ENCODE measurements at places on chromosomes 11 and 22. TPM values are rescaled to one million over a fixed set of nuclear protein-coding genes. Genes with fewer than 3 reads are reported as not detected.

LINC01488 gene
- not detected for total RNA-seq

CCDC116 gene
- total RNA-seq = 0.29 TPM

DNA sequence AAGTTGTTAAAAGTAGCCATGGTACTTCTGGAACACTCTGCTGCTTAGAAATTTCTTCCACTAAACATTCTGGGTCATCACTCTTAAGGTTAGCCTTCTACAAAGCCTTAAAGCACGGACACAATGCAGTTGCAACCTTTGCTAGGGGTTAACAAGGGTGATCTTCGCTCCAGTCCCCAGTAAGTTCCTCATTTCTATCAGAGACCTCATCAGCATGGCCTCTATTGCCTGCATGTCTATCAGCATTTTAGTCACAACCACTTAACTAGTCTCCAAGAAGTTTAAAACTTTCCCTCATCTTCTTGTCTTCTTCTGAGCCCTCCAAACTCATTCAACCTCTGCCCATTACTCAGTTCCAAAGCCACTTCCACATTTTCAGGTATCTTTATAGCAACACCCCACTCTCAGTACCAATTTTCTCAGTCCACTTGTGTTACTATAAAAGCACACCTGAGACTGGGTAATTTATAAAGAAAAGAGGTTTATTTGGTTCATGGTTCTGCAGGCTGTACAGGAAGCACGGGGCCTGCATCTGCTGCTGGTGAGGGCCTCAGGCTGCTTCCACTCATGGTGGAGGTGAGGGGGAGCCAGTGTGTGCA lies 48.7 kb upstream of the TH start:
- ATAC-seq = no peak

DNA sequence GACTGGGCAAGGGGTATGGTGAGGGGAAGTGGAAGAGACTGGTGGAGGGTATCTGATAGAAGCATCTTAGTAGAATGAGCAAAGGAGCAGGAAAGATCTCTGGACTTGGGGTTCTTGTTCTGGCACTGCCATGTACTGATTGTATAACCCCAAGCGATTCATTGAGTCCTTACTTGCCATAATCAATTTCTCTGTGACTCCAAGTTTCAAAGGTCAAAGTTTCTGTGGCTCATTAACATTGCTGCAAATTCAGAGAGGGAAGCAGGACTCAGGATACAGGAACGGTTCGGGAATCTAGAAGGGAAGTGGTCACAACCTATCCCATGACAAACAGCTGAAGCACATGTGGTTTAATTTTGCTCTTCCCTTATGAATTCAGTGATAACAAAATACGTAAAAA lies 309 bp downstream of the OR51I2 start:
- no peak for ATAC-seq

GRCh38 chr11:70341881-70342429 lies 56.4 kb upstream of the CTTN start:
- ATAC-seq = no peak

DNA sequence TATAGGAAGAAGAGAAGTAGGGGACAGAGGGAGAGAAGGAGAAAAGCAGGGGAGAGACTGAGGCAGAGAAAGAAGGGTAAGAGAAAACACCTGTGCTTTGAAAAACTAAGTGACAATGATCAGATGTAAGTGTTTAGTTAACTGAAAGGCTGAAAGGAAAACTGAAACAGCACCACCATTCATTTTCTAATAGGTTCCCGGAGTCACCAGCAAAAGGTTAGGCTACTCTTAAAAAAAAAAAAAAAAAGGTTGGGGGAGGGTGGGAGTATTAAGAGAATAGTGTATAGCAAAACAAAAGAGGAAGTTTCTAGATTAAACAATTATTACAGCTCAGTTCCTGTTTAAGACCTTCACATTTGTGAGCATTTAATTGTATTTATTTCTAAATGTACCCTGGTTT lies 113.8 kb downstream of the CADM1 start:
- ATAC-seq = no peak

DNA sequence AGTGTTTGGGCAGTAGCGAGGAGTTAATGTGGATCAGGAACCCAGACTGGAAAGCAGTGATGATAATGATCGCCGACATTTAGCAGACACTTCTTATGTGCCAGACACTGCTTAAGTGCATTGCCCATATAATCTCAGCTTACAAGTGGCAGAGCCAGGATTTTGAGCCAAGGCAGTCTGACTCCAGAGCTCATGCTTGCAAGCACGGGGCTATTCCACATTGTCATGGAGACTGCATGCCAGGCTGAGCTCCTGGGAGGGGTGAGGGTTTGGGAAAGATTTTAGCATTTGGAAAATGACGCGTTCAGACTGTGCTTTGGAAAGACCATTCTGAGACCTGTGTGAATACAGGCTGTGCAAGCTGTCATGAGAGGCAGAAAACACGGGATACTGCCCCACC lies 302.7 kb downstream of the DDX10 start:
- ATAC-seq = no peak

GRCh38 chr11:122393209-122393860 lies 262.2 kb upstream of the UBASH3B start:
- ATAC-seq = no peak

- ATAC-seq = no peak
Observed at GRCh38 chr11:128457874-128458273, 129.5 kb downstream of the ETS1 start.

- ATAC-seq = no peak
Observed at GRCh38 chr22:41382610-41383009, 868 bp downstream of the TEF start.

- peak; percentile 1 for ATAC-seq
Observed at GRCh38 chr11:10856689-10857458, 979 bp downstream of the ZBED5 start.

OR5AK2 gene
- not detected for total RNA-seq

- no peak for ATAC-seq
Observed at GRCh38 chr11:46900091-46900746, 18.1 kb downstream of the LRP4 start.

VEGFB gene
- total RNA-seq = 74.1 TPM

APOL5 gene
- not detected for total RNA-seq

DNA sequence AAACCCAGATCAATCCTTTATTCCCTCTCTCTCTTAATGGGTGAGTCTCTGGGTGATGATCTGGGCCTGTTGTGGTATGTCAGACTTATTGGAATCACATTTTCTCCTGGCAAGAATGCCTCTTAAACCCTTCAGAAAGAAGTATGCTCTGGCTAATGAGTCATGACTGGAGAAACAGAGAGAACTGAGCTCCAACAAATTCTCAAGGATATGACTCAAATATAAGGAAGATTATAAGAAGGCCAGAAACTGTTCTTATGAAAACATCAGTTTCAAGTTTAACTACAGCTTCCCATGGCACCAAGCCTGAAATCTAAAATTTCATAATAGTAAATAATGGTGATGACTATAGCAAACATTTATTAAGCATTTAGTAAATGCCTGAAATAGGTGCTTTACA lies 83.9 kb downstream of the OR5AK2 start:
- ATAC-seq = no peak

- ATAC-seq = peak; percentile 60
Observed at GRCh38 chr11:9347100-9347499, 32.7 kb upstream of the TMEM41B start.

GRCh38 chr11:124519850-124520549 lies 23.5 kb downstream of the OR8B12 start:
- no peak for ATAC-seq

DNA sequence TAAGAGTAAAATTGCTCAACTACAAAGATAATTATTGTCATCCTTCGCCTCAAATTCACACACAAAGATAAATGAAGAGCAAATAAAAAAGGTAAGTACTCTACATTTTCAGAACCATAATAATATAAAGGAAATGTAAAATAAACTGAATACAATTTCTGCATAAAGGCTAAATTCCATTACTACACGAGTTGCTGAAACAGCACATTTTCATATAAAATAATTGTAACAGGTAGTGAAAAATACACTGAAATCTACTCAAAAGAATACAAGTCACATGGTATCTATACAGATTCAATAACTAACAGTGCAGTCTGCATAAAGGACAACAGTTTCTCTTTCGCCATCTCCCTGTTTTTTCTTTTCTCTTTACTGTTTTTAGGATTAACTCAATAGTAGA lies 54.8 kb upstream of the GAB2 start:
- ATAC-seq = no peak

MGAT3 gene
- 1.6 TPM for total RNA-seq

DNA sequence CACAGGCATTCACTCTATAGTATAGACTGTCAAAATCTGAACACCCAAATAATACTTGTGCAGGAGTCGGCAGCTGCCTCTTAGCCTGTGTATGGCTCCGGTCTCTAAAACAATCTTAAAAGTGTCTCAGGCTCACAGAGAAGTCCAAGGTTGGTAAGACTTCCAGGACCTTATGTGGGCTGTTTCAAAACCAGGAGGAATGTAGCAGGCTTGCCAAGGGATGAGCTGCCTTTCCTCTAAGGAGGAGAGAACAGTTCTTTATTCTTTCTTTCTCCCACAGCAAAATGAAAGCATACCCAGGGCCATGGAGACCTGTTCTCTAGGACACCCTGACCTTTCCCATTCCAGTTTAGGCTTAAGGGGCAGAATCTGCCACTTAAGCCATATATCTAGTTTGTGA lies 176.5 kb downstream of the TRPC6 start:
- ATAC-seq = no peak

WNT11 gene
- total RNA-seq = not detected

- ATAC-seq = no peak
Observed at GRCh38 chr11:1827095-1827813, 7.5 kb upstream of the SYT8 start.

GRCh38 chr22:50198624-50199017 lies 2.2 kb upstream of the SELENOO start:
- ATAC-seq = no peak

DNA sequence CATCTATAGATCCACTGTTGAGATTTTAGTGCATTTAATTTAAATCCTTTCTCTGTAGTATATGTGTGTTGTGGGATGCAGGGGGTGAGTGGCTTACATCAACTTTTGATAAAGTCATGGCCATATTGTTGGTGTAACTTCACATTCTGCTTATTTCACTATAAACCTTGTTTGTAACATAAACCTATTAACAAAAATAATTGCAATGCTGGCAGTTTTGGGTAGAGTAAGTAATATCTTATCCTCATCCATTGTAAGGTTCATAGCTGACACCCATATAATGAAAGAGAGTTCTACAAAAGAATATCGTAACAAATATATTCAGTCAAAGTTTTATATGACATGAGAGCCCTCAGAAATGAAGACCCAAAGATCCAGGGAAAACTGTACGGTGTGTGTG lies 601.7 kb upstream of the ANO3 start:
- ATAC-seq = no peak

- no peak for ATAC-seq
Observed at GRCh38 chr22:47304191-47304831, 541.9 kb downstream of the TBC1D22A start.

DNA sequence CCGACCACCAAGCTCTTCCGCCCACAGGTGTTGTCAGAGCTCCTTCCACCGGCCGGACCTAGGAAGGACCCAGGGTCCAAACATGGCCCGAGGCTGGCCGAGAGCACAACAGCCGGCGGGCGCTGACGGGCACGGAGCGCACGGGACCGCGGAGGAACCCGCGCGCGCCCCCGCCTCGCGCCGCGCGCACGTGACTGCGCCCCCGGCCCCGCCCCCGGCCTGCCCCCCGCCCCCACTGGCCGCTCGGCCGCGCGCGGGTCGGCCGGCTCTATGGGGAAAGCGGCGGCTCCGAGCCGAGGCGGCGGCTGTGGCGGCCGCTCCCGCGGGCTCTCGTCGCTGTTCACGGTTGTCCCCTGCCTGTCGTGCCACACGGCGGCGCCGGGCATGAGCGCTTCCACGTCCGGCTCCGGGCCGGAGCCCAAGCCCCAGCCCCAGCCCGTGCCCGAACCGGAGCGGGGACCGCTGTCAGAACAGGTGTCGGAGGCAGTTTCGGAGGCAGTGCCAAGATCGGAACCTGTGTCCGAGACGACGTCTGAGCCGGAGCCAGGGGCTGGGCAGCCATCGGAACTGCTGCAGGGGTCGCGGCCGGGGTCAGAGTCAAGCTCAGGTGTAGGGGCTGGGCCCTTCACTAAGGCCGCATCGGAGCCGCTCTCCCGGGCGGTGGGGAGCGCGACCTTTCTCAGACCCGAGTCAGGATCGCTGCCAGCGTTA lies at the start of gene OSBP2:
Gene OSBP2, plus strand, starts transcription at position 235 of the 711 bp plus-strand sequence. Its CDS starts 36 bp downstream, at position 271.
- peak; percentile 65 for ATAC-seq

SMTN gene
- total RNA-seq = 58.4 TPM

GRCh38 chr22:45608763-45609180 lies 62.9 kb upstream of the ATXN10 start:
- ATAC-seq = peak; percentile 88

GRCh38 chr11:16239141-16240105 lies 116.9 kb downstream of the SOX6 start:
- ATAC-seq = no peak

- ATAC-seq = no peak
Observed at GRCh38 chr11:18317551-18317950, 4.4 kb downstream of the HPS5 start.

- ATAC-seq = no peak
Observed at GRCh38 chr11:37320921-37321320, 722.9 kb upstream of the RAG2 start.

TMA7B gene
- total RNA-seq = 4.0 TPM

EMID1 gene
- not detected for total RNA-seq

DNA sequence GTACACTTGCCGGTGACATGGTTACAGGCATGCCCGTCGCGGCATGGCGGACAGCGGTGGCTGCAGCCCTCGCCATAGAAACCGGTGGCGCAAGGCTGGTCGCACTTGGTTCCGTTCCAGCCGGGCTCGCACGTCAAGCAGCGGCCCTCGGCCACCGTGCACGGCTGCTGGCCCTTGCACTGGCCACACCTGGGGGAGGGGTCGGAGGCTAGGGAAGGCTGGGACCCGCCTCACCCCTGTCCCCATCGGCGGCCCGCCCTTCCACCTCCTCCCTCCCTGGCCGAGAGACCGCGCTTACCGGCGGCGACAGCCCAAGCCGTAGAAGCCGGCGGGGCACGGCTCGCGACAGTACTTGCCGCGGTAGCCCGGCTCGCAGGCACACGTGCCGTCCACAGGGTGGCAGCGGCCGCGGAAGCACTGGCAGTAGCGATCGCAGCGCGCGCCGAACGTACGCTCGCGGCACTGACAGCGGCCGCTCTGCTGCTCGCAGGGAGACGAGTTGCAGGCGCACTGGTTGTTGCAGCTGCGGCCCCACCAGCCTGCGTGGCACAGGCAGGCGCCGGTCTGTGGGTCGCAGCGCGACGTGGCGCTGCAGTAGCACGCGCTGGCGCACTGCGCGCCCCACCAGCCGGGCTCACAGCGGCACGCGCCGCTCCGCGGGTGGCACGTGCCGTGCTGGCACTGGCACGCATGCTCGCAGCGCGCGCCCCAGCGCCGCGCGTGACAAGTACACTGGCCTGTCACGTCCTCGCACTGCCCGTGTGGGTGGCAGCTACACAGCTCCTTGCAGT lies 6.7 kb downstream of the SCARF2 start:
- peak; percentile 40 for ATAC-seq

All from activated T-helper 17 cell treated with anti-CD3 and anti-CD28 coated beads, Interleukin-2, amount 50 U/mL, for 72 hours (primary cell).